ENCODE measurements at places on chromosomes 12 and 14.

GRCh38 chr14:37864861-37865718, 269.7 kb downstream of the TTC6 start:
- DNase-seq, result no peak

- no peak for DNase-seq
Measured at GRCh38 chr12:19561411-19561961, 122.2 kb downstream of the AEBP2 start.

DNA sequence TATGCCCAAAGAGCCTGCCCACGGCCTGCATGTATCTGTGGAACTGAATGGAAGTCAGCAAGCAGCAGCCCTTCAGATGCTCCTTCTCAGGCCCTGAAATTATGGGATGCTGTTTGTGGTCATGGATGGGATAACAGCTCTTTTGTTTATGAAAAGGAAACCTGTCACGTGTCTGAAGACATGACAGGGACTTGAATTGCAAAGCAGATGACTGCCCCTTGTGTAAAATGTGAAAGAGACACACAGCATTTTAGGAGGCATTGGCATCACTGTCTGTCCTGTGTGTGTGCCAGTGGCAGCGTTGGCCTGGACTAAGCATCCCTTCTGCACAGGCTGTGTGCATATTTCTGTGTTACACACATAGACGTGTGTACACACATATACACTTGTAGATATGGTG, 192.1 kb downstream of the VRK1 start:
- no peak for DNase-seq

- DNase-seq, result no peak
Measured at GRCh38 chr12:48994224-48995085, 4.7 kb downstream of the DDN start.

GRCh38 chr12:131941116-131941986, 8.4 kb upstream of the EP400 start:
- DNase-seq, result no peak

DNA sequence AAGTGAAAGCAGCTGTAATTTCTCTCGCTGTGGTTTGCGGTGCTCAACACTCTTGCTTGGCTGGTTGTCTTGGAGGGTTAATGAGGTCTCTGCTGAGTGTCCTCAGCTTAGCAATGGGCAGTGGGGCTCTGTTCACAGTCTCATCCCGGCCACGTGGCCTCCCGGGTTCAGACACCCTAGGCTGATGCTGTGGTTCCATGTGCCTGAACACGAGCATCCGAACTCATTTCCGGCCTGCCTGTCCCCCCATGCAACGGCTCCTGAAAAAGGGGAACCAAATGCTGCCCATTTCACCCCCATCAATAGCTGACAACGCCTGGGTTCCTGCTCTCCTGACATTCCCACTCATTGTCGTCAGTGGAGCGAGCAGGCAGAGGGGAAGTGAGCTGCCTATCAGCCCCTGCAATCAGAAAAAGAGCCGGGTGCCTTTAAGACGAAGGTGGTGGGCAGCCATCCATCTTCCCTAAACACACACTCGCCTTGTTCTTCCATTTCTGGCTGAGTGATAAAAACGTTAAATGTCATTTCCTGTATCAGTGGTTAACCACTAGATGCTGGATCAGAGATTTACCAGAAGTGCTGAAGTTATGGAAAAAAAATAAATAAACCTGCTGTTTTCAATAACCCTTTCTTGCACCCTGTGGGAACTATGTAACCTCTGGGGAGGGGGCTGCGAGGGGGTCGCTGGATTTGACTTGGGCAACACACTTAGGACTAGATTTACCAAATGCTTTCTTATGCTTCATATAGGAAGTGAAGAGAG, 60.3 kb upstream of the BCL2L14 start:
- DNase-seq, result no peak

DNA sequence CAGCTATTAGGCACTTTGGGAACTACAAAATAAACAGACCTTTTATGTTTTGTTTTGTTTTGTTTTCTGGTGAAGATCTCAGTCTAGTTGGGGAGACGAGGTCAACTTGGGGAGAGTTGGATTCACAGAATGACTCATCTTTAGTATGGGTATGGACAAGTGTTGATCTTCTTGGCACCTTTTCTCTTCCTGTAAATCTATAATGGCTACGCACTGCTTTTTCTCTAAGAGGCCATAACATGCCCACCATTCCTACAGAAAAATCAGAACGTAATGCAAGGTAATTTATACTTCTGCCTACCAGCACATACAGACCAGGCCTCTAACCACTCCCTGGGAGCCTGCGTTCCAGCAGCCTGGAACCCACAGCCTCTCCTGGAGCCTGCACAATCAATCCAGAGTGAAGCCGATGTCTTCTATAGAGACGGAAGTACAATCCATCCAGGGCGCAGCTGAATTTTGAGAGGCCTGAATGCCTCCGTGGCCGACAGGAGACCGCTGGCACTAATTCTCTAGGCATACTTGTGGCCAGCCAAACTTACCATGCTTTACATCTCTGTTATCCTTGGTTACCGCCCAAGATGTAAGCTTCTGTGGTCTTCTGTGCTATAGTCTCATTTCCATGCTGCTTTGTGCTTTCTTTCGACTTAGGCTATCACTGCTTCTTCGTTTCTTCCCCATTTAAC, 717 bp downstream of the PPHLN1 start:
- no peak for DNase-seq

DNA sequence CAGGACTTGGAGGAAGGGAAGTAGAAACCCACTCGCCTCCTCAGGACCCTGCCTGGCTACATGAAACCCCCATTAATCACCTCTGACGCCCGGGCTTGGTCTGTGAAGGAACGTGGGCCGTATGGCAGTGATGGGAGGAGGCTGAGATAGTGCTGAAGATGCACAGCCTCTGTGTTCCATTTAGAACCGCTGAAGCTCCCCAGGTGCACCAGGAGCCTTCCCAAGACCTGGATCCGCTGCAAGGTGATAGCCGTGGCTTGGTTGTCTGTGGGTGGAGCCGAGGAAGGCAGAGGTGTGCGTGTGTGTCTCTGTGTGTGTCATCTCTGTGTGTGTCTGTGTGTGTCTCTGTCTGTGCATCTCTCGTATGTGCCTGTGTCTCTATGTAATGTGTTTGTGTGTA, 293.1 kb downstream of the CACNA1C start:
- DNase-seq, result no peak

DNA sequence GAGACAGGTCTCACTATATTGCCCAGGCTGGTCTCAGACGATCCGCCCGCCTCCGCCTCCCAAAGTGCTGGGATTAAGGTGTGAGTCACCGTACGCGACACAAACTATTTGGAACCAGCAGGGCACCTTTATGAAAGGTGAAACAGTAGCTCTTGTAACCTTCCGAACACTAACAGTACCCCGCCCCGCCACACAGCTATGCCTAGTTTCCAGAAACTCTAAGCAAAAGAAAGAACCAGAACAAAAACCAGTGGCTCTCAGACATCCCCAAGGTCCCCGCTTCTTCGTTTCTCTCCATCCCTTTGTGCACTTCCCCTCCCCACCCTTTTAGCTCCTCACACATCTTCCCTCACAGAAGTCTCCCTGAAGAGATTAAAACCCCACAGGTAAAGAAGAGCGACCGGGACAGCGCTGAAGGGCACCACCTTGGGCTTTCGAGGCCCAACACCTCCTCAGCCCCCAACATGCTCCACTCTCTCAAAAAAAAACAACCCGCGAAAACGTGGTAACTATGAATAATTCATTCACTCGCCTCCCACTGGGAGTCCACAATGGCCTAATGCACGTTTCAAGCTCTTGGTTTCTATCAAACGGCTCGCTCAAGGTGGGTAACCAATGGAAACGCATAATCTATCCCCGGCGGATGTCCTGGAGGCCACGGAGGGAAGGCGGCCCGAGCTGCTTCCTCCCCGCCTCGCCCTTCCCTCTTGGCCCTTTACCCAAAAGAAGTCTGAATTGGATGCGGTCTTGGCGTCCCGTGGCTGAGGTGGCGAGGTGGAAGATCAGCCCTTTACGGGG, 877 bp downstream of the BAG5 start:
- no peak for DNase-seq

GRCh38 chr14:95614349-95614748, 71.9 kb upstream of the TCL1B start:
- no peak for DNase-seq

- no peak for DNase-seq
Measured at GRCh38 chr12:121176826-121177529, 33.0 kb upstream of the P2RX4 start.

DNA sequence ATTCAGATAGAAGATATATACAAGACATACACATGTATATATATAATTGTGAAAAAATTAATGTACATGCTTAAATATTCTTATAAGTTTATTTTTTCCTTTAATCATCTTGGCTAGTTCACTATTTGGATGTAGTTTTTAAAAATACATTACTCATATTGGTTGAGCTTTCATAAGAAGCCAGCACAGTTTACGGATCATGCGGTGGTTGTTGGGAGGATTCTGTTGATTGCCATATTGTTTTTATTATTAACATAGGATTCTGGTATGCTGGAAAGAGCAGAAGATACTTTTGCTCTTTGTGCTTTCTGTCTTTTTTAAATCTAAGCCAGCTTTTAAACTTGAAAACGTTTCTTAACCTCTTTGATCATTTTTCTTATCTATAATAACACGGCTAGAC, 163.4 kb downstream of the OTOGL start:
- no peak for DNase-seq

GRCh38 chr12:47799357-47799955, 20.2 kb downstream of the HDAC7 start:
- no peak for DNase-seq

DNA sequence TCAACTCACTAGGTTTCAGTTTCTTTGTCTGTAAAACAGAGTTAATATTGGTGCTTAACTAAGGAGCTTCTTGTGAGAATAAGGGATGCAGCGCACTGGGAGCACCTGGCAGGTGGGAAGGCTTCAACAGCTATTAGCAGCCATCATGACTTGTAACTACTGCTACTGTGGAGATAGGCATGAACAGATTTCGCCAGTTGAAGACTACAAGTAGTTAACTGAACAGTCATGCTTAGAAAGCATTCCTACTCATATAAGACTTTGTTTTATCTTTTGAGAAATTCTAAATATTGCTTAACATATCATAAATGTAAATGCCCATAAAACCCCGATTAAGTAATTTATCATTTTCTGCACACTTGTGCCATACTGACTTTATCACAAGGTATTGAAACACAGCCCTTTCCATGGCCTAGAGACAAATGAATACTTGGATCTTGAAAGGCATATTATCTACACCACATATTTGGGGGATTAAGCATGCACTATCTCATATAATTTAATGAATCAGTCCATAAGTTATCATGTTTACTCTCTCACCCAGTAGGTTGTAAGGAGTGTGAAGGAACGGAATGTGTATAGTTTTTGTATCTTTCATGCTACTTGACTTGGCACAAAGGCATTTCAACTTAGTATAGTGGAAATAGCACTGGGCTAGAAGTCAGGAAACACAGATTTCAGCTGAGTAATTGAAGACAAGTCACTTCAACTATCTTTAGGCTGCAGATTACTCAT, 16.1 kb downstream of the NTN4 start:
- no peak for DNase-seq

Measured in NCI-H1048 (cell line).